ENCODE measurements at places on chromosomes 5 and 9.

DNA sequence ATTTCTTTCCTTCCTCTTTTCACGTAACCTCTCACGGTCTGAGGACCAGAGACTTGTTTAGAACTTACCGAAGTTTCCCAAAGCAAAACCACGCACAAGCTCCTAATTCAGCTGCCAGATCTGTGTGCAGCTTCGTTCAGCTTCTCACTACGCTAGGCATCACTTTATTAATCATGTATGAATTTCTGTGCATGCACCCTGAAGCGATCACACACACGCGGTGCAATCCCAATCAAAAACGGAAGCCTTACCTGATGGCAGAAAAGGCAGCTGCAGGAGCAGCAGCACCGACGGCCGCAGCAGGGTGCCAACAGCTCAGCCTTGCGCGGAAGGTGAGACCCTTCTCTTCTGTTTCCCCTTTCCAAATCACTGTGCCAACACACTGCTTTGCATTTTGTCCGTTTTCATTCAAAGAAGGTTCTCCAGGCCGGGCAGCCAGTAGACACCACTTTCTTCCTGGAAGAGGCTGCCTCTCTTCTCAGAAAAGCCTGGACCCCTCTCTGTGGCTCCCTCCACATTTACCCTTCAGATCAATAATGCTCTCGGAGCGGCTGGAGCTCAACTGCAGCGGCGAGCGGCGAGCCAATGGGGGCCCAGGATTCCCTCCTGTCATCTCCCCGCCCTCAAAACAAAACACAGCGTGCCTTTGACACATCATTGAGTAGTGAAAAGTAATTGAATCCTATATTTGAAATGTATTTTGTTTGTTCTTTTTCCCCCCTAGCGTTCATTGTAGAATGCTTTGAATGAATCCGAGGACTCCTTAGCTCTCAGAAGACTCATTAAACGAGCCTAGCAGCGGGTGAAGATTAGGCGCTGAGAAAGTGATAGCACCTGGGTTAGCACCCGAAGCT lies at the start of gene CDH12:
TSS of gene CDH12 (minus strand) at position 538 of the 854 bp plus-strand sequence.
- DNase-seq, result peak; percentile 18

GRCh38 chr5:171615705-171616640 lies 169.6 kb upstream of the SMIM23 start:
- no peak for DNase-seq

DNA sequence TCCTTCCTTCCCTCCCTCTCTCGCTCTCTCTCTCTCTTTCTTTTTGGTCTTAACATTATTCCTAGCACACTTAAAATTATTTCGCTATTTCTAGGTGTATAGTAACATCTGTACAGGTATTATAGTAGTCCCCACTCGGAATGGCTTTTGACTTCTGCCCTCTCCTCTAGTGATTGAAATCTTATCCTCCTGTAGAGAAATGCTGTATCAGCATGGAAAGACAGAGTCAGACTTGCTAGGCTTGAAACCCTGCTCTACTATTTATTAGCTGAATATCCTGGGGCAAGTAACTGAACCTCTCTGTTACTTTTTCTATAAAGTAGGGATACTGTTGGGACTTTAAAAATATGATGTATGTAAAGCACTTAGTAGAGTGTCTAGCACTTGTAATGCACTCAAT lies 681.9 kb upstream of the C9orf72 start:
- DNase-seq, result no peak

- no peak for DNase-seq
Observed at GRCh38 chr5:114362197-114362976, 517 bp downstream of the KCNN2 start.

GRCh38 chr9:84059936-84060335 lies 79.3 kb downstream of the RMI1 start:
- DNase-seq, result no peak

GRCh38 chr5:1033606-1034420 lies 25.2 kb downstream of the NKD2 start:
- peak; percentile 12 for DNase-seq

DNA sequence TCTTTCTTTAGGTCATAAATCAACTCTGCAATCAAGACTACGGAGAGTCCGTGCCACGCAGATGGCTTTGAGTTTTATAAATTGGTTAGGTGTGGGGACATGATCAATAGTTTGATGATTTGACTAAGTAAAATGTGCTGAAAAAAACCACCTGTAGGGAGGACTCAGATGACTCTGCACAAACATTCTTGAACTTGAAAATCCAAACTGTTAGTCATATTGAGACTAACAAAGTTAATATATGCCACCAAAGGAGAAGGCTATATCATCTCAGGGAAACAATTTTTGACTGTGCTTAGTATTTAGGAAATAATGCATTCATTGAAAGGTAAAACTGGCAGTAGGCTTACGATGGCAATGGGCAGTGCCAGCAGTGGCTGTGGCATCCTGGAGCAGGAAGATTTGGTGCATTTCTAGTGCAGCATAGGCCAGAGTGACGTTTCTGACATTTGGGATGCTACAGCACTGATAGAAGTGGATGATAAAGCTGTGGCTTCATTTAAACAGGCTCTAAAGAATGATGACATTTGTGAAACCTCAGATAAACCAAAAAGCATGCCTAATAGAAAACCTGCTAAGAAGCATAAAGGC lies 291.1 kb downstream of the MLLT3 start:
- no peak for DNase-seq

DNA sequence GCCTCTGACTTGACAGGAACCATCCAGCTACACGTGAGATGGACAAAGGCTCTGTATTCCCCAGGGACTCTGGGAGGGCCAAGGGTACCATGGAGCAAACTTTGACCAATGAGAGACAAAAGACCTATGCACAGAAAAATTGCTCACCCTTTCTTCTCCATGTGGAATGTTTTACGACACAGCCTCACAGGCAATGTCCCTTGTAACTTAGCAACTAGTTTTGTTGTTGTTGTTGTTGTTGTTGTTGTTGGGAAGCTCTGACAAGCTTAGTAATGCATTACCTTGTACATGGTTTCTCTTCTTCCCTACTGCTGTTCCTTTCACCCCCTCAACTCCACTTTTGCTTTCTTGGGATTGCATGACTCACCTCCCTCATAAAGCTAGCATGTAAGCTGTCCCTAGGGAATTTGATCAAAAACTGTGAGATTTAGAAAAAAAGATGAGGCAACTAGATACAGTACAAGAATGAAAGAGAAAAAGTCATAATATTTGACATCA lies 550.9 kb downstream of the RAB3C start:
- no peak for DNase-seq

DNA sequence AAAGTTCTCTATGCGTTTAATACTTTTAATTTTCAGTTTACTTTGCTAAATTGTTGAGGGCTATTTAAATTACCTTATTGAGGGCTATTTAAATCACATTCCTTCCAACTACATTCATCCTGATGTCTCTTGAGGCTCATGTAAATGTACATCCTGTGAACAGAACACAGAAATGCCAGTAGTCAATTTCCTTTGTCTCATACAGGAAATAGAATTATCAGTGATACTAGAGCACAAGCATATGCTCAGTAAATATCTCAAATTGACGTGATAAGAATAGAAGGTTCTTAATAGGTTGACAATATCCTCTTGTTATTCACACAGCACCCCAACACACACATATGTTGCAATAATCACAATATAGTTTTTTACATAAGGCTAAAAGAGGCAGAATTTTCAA lies 449.0 kb downstream of the CYLC2 start:
- no peak for DNase-seq

DNA sequence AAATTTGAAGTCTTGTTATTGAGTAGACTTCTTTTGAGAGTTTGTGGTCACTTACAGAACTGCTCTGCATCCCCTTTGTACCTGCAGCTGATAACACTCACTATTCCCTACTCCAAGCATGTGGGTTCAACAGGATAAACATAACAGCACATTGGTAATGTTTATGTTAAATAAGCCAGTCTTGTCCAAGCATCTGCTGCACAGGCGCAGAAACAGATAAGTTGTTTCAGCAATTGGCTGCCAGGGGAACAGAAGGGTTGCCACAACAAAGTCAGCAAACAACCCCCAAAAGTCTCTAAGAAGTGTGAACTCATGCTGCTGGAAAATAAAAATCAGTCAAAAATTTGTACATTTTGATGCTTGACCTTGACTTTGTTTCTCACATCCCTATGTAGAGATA lies 174.6 kb downstream of the GDNF start:
- no peak for DNase-seq

DNA sequence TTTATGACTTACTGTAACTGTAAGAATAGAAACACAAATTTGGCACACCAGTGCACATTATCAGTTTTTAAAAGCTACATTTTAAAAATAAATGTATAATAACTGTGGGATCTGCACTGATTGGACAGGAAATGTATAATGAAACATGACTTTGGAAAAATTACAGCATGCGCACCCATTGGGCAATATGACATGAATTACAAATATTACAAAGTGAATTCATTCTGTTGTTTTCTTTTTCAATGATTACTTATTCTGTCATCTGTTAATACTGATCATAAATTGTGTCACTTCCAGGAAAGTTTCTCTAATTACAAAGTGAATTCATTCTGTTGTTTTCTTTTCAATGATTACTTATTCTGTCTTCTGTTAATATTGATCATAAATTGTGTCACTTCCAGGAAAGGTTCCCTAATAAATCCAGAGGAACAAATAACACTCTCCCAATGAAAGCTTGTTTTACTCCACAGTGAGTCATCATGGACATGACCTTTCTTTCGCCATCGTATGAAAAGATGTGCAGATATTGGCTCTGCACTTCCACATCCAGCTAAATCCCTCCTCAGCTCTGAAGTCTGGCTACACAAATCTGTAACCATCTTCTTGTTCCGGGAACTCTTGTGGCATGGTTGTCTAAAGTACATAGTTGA lies 297.0 kb upstream of the HAPLN1 start:
- DNase-seq, result no peak

- no peak for DNase-seq
Observed at GRCh38 chr5:15501091-15501791, 1.3 kb downstream of the FBXL7 start.

DNA sequence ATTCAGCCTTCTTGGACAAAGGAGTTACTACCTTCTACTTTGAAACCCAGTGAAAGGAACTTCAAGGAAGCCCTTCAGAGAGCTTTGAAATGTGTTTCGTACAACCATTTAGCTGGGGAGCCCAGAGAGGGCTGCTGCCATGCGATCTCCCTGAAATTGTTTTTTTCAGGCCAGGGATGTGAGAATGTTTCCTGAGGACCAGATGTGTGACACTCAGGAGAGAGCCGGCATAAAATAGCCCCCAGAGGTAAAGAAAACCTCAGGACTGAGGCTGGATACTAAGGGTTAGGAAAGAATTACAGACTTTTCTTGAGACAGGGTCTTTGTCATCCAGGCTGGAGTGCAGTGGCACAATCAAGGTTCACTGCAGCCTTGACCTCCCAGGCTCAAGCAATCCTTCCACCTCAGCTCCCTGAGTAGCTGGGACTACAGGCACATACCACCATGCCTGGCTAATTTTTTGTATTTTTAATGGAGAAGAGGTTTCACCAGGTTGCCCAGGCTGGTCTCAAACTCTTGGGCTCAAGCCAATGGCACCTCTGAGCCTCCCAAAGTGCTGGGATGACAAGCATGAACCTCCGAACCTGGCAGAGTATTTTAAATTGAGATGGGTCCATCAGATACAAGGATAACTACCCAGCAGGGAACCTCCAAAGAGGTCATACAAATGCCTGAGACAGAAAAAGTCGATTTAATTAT lies 8.4 kb downstream of the RPL37 start:
- no peak for DNase-seq

- DNase-seq, result no peak
Observed at GRCh38 chr5:74294231-74294705, 346.3 kb downstream of the ENC1 start.

Measured in D721Med (cell line).